HL-60 (cell line): ENCODE measurements at places on chromosomes 16 and 17.
A peak's percentile ranks its signal among the peaks of the same experiment; 100 is the strongest.

DNA sequence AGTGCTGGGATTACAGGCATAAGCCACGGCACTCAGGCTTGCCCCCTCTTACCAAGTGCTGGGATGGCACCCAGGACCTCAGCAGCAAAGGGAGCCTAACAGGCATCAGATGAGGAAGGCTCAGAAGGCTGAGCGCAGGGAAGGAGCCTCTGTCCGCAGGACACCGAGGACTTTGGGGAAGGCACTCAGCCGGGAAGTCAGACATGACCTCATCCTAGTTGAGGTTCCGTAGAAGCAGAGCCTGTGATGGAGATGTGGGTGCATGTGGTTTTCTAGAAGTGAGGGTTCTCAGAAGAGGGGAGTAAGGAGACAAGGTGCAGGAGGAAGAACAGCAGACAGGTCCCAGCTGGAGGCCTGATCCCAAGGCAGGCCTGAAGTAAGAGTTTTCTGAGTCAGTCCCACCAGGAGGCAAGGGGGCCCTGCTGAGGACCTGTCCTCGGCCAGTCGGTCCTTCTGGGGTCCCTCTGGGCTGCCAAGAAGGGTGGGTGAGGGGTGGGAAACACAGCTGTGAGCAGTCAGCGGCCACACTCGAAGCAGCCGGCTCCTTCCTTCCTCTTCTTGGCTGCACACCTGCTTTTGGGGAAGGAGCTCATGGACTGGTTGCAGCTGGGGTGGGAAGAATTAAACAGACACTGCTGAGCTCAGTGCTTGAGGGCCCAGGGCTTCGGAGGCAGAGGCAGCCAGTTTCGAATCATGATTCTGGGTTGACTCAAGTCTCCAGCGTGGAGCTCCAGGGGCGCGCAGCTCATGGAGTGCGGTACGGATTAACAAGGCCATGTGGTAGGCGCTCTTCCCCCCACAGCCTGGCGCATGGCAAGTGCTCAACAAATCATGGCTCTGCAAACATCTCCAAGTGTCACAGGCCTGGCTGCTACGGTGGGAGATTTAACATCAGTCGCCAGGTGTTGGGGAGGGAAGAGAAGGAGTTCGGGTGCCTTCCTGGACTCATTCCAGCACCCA, 38.9 kb upstream of the SNN start:
- peak; percentile 78 for DNase-seq

- DNase-seq = no peak
These were observed 81.0 kb downstream of the MYH11 start for GRCh38 chr16:15775663-15776304.

DNA sequence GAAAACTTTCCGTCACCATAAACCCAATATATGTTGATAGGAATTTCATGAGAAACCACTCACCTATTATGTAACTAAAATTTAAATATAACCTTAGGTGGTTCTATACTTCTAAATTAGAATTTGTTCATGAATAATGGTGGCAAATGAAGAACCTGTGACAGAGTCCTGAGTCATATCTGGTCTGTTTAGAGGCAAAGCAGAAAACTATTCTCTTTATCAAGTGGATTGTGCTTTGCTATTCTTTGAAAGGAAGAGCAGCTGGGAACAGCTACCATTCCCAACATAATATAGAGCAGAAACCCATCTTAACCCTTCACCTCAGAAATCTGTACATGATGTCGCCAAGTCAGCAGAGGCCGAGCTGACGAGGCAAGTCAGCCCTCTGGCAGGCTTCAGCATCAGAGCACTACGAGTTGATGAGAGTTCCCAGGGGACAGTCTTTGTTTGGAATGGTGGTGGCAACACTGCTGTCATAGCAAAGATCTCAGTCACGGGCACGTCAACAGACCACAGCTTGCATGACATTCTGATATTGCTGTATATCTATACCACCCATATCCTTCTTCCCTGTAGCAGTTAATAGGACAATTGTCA, 631.9 kb upstream of the CA10 start:
- DNase-seq = no peak

- peak; percentile 65 for DNase-seq
These were observed 15.0 kb downstream of the SMIM36 start for GRCh38 chr17:55496094-55496881.

DNA sequence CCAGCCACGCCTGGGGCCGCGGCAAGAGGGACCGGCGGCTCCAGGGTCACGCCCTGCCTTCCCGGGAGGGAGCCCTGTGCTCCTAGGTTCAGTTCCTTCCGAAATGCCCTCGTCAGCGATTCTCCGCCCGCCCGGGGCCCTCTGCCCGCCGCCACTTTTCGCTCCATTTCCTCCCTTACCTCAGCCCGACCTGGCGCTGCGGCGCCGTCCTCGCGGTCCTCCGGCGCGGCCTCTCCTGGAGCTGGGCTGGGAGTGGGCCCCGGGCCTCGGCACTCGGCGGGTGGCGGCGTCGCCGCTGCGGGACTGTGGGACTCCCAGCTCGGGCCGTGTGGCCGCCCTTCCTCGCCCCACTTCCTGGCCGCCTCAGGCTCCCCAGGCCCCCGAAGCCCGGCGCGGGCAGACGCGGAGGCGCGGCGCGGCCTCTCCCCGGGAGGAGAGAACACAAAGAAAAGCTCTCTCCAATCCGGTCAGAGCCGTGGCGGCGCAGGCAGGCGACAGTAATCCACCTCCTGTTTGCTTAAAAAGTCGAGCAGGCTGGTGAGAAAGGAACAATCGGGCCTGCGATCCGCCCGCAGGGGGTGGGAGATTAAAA, 1.6 kb downstream of the BAHCC1 start:
- DNase-seq = peak; percentile 56

DNA sequence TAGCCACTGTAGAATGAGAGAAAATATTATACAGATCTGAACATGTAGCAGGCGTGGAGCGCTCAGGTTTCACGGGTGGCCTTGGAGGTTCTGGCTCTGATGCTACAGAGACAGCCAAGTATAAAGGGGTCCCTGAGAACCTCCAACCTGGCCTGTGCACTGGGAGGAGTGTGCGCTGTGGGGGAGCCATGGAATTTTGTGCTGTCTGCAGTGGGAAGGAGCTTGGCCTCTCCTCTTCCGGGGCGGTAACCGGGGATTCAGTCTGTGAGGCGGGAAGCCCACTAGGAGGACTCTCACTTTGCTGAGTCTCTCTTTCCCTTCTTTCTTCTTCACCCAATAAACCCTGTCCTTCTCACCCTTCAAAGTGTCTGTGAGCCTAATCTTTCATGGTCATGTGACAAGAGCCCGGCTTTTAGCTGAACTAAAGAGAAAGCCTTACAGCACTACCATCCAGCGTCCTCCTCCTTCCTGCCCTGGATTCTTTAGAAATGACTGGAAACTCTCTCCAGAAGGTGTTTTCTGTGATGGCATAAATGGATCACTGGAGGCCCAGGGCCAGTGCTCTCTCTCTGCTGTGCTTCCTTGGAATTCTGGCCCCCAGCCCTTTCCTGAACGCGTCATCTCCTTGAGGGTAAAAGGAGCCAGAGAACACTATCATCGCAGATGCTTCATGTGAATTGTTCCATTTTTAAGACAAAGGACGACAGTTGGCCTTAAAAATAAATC, 232.1 kb upstream of the CACNG5 start:
- no peak for DNase-seq

DNA sequence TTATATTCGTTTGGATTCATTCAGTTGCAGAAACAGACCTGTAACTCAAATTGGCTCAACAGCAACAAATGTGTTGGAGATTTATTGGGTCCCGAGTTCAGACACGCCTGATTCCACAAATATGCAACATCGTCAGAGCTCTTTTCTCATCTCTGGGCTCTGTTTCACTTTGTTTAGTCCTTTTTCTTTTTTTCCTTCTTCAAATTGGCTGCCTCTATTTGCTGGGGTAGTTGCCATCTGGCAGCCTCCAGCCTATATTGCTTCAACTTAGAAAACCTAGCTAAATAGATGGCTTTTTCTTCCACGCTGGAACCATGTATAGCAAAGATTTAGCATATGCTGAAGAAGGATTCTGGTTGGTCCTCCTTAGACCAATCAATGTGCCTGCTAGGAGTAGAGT, 398.5 kb downstream of the RBFOX1 start:
- no peak for DNase-seq

DNA sequence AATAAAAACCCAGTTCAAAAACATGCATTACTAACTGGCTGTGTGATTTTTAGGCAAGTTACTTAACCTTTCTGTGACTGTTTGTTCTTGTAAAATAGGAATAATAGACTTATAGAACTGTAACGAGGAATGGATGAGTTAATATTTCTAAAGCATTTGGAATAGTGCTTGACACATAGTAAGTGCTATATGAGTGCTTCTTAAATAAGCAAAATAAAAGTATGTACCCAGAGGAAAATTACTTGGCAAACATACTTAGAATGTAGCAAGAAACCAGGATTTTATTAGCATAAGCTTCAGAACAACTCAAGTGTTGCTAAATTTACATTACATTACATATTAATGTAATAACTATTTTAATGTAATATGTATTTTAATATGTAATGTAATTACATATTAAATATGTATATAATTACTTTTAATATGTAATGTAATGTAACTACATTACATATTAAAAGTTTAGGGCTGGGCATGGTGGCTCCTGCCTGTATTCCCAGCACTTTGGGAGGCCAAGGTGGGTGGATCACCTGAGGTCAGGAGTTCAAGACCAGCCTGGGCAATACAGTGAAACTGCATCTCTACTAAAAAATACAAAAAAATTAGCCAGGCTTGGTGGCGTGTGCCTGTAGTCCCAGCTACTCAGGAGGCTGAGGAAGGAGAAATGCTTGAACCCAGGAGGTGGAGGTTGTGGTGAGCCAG, 14.2 kb downstream of the NFAT5 start:
- no peak for DNase-seq

GRCh38 chr16:21267298-21267697, 10.8 kb downstream of the CRYM start:
- no peak for DNase-seq

DNA sequence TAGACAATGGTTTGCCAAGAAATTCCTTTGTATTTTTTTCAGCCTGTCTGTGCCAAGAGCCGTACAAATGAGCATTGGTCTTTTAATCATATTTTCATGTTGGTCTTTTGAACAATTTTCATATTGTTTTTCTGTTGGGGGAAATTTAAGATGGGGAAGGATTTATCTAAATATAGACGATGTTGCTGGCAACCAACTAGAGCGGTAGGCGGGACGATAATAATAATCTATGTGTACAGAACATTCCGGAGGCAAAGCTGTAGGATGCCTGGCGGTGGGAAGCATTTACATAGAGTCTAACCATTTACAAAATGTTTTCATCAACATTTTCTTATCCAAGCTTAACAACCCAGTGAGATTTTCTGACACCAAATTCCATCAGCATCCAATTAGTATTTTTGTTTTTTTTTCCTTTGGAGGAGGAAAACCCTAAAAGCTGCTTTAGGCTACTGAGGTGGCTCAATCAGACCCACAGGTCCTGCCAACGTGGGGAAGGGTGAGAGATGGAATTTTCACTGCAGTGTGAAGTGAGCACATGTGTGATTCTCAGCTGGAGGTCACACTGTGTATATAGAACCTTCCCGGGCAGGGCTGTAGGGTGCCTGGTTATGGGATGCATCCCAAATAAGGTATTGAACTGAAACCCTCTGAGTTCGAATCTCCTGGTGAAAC, 11.7 kb upstream of the SEC14L1 start:
- no peak for DNase-seq

GRCh38 chr17:13813347-13814240, 211.9 kb upstream of the HS3ST3A1 start:
- DNase-seq = no peak

GRCh38 chr16:64292953-64293352, 828.9 kb downstream of the CDH11 start:
- DNase-seq = no peak

DNA sequence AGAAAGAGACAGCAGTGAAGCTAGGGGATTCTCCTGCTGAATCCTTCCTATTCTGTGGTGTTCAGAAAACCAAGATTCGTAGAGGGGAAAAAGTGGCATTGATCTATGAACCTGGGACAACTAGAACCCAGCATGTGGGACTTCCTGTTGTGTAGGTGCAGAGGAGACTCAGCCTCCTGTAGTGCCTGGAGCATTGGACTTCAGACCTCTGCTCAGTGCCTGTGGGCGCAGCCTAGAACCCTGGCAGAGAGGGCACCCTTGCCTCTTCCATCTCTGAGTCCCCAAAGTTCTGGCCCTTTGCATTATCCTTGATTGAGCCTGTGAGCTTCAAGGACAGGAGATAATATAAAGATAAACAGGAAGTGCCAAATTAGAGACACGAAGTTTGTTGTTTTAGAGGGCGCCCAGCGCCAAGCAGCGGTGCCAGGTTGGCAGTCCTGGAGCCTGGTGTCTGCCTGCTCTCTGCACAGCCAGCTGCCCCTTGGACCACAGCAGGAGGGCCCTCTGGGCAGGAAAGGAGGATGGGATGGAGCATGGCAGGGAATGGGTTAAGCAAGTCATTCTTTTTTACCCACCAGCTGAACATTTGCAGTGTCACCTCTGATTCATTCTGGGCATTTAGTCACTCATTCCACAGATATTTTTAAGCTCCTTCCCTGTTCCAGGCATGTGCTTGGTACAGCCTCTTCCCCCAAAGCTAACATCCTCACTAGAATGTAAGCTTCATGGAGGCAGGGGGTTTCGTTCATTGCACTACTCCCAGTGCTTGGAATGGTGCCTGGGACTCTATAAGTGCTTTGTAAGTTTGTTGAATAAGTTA, 11.9 kb upstream of the SP6 start:
- no peak for DNase-seq

DNA sequence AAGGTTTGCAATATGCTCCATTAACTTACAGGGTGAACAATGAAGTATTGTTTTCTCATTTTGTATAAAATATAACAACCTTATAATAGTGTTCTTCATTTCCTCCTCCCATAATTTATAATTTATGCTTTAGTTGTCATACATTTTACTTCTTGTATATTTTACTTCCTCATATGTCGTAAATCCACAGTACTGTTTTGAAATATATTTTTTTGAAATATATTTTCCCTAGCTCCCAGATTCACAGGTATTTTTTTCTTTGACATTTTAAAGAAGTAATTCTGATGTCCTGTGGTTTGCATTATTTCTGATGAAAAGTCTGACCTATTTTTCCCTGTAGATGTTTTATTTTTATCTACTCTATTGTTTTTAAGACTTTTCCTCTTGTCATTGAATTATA, 52.7 kb downstream of the VMP1 start:
- DNase-seq = no peak

DNA sequence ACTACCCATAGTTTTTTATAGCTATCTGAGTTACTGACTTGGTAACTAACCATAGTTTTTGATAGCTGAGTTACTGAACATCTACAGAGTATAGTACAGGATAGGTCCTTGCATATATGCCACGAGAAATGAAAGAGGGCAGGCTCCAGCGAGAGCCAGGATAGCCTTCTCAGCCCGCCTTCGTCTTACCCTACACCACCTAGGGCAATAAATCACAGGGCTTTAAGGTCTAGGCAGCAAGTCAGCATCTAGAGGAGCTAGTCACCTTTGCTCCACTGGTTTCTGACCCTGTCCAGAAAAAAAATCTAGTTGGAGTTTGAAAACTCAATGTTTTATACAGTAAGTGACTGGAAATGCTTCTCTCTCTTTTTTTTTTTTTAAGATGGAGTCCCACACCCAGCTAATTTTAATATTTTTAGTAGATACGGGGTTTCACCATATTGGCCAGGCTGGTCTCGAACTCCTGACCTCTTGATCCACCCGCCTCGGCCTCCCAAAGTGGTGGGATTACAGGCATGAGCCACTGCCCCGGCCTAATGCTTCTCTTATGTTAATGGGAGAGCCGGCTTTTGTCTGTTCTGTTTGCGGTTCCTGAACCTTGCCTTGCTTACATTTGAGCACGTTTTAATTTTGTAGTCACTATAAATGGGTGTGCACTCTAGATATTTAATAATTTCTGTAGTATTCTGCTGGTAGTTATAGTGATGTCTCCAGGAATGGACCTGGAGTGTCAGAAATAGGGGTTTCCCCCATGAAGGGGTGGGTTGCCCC, 2.8 kb downstream of the BFAR start:
- no peak for DNase-seq

- no peak for DNase-seq
These were observed 585.4 kb downstream of the WWOX start for GRCh38 chr16:78684655-78685375.
